T-helper 1 cell (primary cell): ENCODE measurements at places on chromosomes 5 and 9.

DNA sequence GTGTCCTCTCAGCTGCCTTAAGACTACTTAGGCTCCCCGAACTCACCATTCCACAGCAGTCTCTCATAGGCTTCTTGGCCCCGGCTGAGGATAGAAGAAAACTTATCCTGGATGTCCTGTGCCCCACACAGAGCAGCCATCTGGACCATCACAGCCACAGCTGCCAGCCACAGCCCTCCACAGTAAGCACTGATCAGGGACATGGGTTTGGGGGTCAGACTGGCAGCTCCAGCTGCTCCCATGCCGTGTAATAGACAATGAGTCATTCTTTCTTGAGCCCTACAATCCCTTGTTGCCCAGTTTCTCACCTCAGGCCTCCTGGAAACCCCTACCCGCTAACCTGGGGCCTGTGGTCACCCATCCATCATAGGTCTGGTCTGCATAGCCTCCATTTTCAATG, 5.7 kb downstream of the CREB3 start:
- DNase-seq = no peak

DNA sequence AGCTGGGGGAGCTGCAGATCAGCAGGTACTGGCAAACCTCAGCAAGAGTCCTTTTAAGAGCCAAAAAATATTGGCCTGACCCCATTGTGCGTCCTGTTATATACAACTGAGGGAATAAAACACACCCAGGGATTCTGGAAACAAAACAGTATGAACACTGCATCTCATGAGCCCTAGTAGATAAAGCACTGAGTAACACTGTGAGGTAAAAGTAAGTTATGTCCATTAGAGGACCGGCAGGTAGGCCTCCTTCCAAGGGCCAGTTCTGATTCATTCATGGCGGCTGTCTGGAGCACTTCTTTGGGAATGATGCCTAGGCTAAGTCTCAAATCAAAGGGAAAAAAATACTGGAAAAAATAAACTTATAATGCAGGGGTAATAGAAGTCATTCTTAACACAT, 64.9 kb downstream of the PDE4D start:
- DNase-seq = no peak

DNA sequence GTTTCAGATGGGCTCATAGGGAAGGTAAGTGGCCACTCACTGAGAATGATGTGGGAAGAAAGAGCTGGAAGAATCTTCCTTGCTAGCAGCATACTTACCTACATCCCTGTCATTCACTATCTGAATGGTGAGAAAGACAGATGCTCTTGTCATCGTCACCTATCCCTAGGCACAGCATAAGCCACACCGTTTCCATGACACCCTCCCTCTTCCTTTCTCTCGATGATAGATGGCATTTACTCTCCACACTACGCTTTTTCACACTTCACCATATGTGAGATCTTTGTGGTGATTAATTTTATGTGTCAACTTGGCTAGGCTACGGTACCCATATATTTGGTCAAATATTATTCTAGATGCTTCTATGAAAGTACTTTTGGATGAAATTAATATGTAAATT, 44.4 kb upstream of the FER start:
- no peak for DNase-seq

- no peak for DNase-seq
Observed at GRCh38 chr9:77710965-77711648, 63.0 kb upstream of the GNA14 start.

DNA sequence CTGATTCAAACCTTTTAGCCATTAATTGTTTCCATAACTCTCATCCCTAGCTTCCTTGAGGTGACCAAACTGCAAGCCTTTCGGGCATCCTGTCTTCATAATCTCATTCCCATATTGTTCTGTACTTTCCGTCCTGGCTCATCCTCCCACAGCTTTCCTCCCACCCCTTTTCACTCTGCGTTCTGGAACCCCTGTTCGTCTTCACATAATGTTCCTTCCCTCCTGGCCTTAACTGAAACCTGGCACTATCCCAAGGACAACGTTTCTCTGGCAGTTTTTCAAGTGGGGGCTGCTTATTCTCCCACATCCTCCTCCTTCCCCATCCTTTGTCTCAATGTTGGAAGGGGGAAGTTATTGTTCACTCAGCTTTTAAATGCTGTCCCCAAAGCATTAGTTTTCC, 1.5 kb downstream of the ZNF189 start:
- no peak for DNase-seq

GRCh38 chr5:123819386-123819785, 307.4 kb downstream of the CSNK1G3 start:
- no peak for DNase-seq

- DNase-seq = no peak
Observed at GRCh38 chr5:18799482-18800128, 1165.3 kb downstream of the TAF11L14 start.

- DNase-seq = no peak
Observed at GRCh38 chr5:26763215-26763614, 275.2 kb downstream of the CDH9 start.

- no peak for DNase-seq
Observed at GRCh38 chr5:21142791-21143190, 1154.8 kb upstream of the CDH18 start.

- DNase-seq = no peak
Observed at GRCh38 chr9:18793122-18793521, 239.9 kb downstream of the SAXO1 start.

DNA sequence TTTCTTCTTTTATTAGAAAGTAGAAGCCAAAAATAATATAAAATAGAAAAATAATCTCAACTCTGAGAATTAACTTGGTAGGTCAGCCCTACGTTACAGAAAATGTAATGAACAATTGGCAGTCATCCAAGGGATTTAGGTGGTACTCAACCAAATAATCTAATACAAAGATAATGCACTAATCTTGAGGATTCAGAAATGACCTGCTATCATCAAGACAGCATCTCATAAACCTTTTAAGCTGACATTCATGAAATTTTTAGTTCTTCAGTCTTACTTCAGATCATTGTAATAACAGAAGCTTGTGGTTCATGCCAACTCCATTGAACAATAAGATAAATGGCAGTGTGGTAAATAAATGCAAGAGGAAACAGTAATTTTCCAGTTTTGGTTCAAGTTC, 1058.0 kb downstream of the MAT2B start:
- no peak for DNase-seq

DNA sequence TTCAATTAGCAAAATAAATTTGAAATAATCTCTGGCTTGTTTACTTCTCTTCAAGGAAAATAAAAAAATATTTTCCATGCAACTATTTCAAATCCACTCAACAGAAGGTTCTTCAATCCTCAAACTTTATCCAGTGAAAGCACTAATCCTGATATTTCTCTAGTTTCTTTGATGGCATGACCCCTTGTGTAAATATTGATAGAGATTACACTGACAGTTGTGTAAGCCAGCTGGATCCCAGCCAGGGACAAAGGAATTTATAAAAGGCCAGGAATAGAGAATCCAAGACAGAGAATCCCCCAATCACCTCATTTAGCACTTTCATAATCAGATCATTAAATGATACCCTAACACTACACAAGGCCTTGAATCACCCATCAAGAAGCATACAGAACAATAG, 135.2 kb downstream of the GNA14 start:
- no peak for DNase-seq

DNA sequence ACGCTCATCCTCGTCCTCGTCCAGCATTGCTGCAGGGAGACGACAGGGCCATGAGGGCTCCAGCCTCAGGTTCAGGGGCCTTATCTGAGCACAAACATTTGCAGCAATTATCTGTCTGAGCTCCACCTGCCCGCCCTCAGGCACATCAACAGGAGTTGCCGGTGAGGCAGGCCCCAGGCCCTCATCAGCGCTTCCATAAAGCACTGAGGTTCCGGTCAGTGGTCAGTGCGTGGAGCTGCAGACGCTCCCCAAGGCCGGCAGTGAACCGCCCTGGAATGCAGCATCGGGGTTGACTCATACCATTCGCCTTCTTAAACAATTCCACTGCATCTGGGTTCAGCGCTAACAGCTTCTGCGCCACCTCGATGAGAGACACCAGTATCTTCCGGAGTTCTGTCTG, 15.2 kb downstream of the UBAC1 start:
- DNase-seq = no peak

DNA sequence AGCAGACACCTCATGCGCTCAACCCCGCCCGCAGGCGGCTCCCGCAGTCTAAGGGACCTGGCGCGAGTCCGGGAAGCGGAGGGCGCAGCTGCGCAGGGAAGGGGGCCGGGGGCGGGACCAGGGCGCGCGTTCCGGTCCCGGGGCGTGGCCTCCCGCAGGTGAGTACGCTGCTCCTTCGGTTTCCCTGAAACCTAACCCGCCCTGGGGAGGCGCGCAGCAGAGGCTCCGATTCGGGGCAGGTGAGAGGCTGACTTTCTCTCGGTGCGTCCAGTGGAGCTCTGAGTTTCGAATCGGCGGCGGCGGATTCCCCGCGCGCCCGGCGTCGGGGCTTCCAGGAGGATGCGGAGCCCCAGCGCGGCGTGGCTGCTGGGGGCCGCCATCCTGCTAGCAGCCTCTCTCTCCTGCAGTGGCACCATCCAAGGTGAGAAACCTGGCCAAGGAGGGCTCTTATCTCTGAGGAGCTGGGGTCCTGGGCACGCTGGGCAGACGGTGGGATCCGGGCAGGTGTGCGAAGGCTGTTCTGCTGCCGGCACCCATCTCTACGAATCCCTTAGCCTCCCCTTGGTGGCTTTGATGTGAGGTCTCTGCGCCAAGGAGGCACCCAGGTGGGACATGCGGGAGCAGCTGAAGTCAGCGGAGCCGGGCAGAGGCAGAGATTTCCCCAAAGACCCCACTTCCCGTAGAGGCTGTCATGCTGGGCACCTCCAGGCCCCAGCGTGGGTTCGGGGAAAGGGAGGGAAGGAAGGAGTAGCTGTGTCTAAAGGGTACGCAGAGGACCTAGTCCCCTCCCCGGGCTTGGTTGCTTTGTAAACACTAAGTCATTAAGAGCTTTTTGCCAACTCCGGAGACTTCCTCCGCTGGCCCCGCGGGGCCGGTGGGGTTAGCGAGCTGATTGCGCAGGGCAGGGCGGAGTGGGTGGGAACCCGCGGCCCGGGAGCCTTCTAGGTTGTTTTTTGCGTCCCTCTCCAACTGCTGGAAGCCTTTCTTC, at the start of gene F2RL1:
Gene F2RL1, plus strand, starts transcription at position 187 of the 988 bp plus-strand sequence. Its CDS starts 153 bp downstream, at position 340.
- peak; percentile 24 for DNase-seq

DNA sequence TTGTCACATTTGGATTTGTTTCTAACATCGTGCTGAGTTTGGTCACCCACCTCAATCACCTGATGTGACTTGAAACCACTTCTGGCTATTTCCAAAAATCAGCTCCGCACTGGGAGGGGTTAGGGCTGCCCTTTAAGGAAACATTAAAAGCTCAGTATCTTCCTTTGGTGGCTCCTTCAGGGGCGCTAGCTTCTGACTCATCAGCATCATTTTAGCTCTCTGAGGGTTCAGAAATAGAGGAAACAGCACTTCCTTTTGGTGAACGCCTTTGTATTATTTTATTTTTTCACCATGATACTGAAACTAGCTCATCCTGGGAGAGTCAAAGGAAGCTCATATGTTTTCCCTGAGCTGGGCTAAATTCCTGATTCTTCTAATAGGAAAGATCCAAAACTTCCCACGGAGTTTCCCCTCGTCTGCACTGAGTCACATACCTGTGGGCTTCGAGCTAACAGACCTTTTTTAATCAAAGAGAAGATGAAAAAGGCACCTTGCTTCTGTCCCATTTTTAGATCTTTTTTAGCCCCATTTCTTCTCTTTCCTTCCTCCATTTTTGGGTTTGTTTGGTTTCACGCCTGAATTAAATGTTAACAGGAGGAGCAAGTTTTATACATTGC, 48.2 kb downstream of the ROPN1L start:
- DNase-seq = no peak

- DNase-seq = no peak
Observed at GRCh38 chr5:171945476-171945875, 61.0 kb downstream of the FBXW11 start.
